ENCODE measurements at places on chromosomes 1 and 21.

- DNase-seq, result no peak
These were observed 17.4 kb downstream of the ACTRT2 start for GRCh38 chr1:3038571-3039181.

GRCh38 chr1:20555025-20555757, 2.8 kb downstream of the FAM43B start:
- no peak for DNase-seq

DNA sequence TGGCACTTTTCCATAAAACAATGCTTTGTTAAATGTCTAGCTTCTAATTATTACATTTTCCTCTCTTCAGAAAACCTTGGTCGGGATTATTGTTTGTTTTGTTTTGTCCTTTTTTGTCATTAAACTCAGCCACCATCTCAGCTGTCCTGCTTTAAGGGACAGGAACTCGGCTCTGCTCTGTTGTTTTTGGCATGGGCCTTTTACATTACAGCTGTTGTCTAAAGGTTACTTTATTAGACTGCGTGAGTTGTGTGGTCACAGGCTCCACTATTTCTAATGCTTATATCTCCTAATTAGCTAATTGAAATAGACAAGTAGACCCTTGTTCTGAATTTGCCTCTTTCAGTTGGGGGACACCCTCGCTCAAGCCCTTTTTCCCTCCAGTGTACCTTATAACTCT, 1.6 kb downstream of the PALMD start:
- DNase-seq, result no peak

GRCh38 chr1:14495996-14496395, 102.5 kb upstream of the KAZN start:
- DNase-seq, result no peak

GRCh38 chr21:42756580-42757250, 103.3 kb downstream of the PDE9A start:
- DNase-seq, result no peak

GRCh38 chr1:227794817-227795192, 20.7 kb upstream of the PRSS38 start:
- DNase-seq, result no peak

DNA sequence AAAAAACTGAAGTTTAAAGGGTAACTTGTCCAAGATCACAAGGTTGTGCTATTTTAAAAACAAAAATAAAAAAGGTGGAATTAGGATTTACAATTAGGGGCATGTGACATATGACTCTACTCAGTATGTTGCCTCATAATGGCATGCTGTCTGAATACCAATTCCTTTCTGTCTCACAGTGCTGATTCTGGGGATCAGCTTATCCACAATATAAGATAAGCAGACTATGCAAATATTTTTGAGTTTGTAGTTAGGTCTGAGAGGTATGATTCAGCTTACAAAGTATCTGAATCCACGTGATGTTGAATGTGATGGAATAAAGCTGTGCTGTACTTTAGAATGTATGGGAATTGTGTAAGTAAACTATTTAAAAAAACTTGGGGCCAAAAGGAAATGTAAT, 216.6 kb downstream of the HHIPL2 start:
- DNase-seq, result no peak

GRCh38 chr1:206931709-206932108, 10.0 kb upstream of the FCMR start:
- DNase-seq, result no peak

GRCh38 chr1:47469910-47470309, 32.1 kb downstream of the FOXD2 start:
- no peak for DNase-seq

GRCh38 chr1:54583307-54583686, 35.3 kb downstream of the ACOT11 start:
- no peak for DNase-seq

DNA sequence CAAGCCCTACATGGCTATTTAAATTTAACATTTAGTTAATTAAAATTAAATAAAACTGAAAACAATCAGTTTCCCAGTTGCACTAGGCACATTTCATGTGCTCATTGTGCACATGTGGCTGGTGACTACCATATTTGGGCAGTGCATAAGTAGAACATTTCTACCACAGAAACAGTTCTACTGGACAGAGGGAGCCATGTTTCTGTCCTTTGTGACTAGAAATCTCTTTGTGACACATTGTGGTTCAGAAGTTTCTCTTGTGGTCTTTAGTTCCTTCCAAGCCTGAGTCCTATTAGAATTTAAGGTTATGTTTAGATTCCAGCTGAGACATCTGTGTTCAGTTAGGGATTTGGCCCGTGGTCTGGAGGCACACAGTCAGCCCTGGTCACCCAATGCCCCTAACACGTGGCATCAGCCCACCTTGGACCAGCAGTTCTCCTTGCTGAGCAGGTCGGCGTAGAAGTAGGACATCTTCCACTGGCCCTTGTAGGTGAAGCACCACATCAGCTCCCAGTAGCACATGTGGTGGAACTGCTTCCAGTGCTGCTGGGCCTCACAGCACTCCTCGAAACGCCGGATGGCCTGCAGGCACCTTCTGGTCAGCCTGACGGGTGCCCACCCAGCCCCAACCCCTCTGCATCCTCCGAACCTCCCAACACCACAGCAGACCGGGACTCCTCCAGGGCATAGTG, 29.1 kb downstream of the TTC39A start:
- DNase-seq, result no peak

Data from DMS79 (cell line).